Suppressor macrophage treated with lipopolysaccharide for 1 hour (primary cell): ENCODE measurements at places on chromosomes 2 and 18.

DNA sequence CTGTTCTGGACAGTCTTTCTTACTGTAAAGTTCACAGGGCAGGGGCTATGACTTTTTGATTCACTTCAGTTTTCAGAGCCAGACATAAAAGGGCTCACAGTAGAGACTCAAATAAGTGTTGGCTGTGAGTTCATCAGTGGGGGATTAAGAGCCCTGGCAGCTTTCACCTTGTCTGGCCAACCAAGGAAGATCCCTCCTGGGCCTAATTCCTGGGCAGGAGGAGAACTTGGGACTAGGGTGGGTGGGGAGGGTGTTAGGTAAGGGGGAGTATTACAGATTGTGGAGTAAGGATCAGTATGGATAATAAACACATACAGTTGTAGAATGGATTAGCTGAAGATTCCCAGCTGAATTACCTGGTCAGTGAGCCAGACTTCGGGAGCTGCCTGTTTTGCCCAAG is 904 bp upstream of the SFXN5 start:
- no peak for DNase-seq

- peak; percentile 51 for DNase-seq
Observed at GRCh38 chr2:37156071-37156856, 516 bp downstream of the EIF2AK2 start.

- no peak for DNase-seq
Observed at GRCh38 chr2:192471982-192472381, 277.2 kb upstream of the TMEFF2 start.

GRCh38 chr2:71256421-71256820 is 29.5 kb upstream of the PAIP2B start:
- DNase-seq: no peak

GRCh38 chr2:171309455-171310286 is 124.1 kb downstream of the METTL8 start:
- no peak for DNase-seq

- no peak for DNase-seq
Observed at GRCh38 chr2:101083613-101084012, 67.6 kb downstream of the TBC1D8 start.
